ENCODE measurements at places on chromosomes 3 and 15. TPM values are rescaled to one million over a fixed set of nuclear protein-coding genes. Genes with fewer than 3 reads are reported as not detected.

DNA sequence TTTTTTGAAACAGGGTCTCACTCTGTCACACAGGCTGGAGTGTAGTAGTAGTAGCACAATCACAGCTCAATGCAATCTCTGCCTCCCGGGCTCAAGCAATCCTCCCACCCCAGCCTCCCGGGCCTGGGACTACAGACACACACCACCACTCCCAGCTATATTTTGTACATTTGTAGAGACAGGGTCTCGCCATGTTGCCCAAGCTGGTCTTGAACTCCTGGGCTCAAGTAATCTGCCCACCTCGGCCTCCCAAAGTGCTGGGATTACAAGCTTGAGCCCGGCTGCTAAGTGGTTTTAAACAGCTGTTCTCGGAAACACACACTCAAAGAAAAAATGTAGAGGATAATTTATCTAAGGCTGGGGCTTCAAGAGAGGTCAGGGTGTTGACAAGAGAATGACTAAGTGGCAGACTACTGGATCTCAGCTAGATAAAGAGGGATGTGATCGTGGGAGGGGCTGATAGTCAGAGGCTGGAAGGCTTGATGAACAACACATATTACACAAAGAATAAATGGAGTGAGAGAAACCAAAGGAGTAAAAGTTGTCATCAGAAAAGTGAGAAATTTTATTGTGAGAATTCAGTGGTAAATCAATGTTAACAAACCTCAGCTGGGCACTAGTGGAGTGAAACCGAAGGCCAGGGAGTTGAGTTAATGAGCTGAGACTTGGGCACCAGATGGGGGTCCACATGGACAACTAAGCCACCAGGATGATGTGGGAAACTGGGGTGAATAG is 6.7 kb downstream of the CCR5AS start:
- no peaks in the 10 kb centered on the region for H3K4me1 ChIP-seq
- H3K27me3 ChIP-seq, result no peaks in the 10 kb centered on the region
- DNase-seq, result no peak
- H3K27ac ChIP-seq, result no peak overlapping the region

PIAS1 gene
- 26.7 TPM for total RNA-seq

OXNAD1 gene
- 27.7 TPM for total RNA-seq

RARRES1 gene
- not detected for total RNA-seq

DNA sequence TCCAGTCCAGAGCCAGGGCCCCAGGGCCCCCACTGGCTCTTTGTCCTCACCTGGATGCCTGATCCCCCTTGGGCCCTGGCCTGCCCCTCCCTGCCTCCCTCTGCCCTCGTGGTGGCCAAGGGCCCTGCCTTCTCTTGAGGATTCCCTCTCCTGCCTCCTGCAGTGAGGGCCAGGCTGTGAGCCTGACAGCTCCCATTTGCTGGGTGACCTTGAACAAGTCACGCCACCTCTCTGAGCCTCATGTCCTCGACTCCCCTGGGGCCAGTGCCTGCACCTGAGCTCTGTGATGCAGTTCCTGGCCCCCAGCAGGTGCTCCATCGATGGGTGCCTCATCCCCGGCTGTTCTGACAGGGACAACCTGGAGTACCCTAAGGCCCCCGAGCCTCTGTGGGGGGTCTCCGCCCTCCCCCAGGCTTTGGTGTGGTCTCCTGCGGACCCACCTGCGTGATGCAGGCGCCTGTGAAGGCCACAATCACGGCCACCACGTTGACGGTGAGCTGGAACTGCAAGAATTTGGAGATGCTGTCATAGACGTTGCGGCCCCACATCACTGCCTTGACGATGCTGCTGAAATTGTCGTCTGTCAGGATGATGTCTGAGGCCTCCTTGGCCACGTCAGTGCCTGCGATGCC is 24.1 kb upstream of the SEC13 start:
- no peak overlapping the region for H3K4me3 ChIP-seq
- no peak for DNase-seq
- H3K4me1 ChIP-seq, result no peaks in the 10 kb centered on the region
- H3K27me3 ChIP-seq, result peaks cover 2% of the 10 kb centered on the region

DNA sequence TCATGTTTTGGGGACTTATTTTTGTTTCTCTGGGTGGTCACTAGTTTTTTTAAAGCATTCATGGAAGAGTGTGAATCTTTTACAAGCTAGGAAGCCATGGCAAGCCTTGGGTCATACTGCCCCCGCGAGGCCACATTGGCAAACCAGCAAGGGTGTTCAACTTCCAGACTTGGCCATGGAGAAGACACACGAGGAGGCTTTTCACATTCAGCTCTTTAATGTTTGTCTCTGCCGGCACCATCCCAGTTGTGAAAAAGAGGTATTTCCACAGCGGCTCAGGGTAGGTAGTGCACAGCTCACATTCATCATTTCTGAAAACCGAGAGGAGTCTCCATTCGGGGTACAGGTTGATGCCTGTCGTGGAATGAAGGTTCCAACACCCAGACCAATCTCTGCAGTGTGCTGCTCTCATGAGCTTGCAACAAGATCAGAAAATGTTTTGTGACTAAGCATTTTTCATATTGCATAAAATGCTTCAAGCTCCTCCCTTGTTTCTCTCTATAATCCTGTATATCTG is 7.7 kb downstream of the CCR5 start:
- no peaks in the 10 kb centered on the region for H3K36me3 ChIP-seq
- no peak overlapping the region for H3K4me3 ChIP-seq
- no peak overlapping the region for H3K27ac ChIP-seq
- DNase-seq, result peak; percentile 84
- H3K27me3 ChIP-seq, result peaks cover 22% of the 10 kb centered on the region

- peak; percentile 52 for DNase-seq
- H3K36me3 ChIP-seq, result peaks cover 2% of the 10 kb centered on the region
- peaks cover 19% of the 10 kb centered on the region for H3K4me1 ChIP-seq
- H3K27me3 ChIP-seq, result peaks cover 7% of the 10 kb centered on the region
- H3K4me3 ChIP-seq, result peak overlapping the region; percentile 75
- peak overlapping the region; percentile 72 for H3K27ac ChIP-seq
Observed at GRCh38 chr3:53162672-53163443, 1.8 kb downstream of the PRKCD start.

DNA sequence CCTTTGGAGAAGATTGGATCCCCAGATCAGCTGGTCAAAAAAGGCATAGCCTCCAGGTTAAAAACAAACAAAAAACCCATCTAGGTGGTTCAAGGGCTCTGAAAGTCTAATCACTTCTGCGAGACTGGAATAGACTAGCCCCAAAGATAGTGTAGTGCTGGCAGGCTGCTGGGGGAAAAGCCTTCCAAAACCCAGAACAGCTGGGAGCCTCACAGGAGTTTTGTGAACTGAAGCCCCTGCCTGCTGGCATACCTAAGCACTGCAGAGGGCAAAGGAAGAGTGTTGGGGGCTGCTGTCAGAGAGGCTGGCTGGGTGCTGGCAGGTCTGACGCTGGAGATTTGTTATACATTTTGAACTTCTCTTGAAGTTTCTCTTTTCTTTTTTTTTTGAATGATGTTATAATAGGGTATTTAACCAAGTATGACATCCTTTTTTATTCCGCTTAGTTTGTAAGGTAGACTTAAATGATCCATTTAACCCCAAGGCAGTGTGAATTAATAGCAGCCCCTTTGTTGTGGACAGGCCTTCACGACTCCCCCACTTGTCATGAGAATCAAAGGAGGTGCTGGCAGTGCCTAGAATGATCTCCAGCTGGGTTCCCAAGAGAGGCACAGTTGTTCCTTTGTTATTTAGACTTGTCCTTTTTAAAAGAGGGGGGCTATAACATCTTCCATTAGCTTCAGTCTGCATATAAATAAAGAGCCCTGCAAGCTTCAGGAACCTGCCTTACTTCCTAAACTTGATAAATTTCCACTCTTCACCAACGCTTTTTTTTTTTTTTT is 53.9 kb downstream of the CRTC3 start:
- no peak for DNase-seq
- H3K4me3 ChIP-seq, result no peak overlapping the region
- peak overlapping the region; percentile 61 for H3K27ac ChIP-seq
- peaks cover 26% of the 10 kb centered on the region for H3K36me3 ChIP-seq
- H3K27me3 ChIP-seq, result no peaks in the 10 kb centered on the region

DNA sequence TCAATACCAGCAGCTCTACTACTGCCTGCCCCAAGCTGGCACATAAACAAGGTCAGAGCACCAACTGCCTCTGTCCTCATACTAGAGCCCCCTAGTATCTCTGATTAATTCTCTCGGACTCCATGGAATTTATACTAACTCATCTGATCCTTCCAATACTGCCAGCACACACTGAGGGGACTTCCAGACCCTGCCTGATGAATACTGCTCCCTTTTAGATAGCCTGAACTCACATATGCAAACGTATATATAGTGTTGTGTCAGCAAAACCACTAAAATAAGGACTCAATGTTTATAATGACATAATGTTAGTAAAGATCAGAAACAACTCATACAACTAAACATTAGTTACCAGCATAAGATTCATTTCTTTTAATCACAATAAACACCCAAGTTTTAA is 25.0 kb downstream of the CEP70 start:
- peaks cover 32% of the 10 kb centered on the region for H3K36me3 ChIP-seq
- no peak for DNase-seq
- no peak overlapping the region for H3K27ac ChIP-seq
- no peak overlapping the region for H3K4me3 ChIP-seq
- H3K4me1 ChIP-seq, result peaks cover 9% of the 10 kb centered on the region
- H3K27me3 ChIP-seq, result no peaks in the 10 kb centered on the region

DHFR2 gene
- total RNA-seq, result 7.4 TPM

DNA sequence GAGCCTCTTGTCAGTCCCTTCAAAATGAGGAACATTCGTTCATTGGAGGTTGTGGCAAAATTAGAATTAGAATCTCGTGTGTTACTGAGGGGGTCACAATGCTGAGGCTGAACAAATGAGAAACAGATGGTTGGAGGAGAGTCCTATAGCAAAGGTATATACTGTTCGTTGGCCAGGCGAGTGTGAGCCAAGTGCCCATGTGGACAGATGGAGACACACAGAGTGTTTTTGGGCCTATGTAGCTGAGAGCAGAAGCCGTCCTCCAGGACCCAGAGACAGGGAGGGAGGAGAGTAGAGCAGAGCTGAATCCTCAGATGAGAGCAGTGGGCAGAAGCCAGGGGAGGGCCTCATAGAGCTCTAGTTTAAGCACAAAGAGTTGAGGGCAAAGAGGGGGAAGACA is 98.9 kb downstream of the NR1D2 start:
- peaks cover 7% of the 10 kb centered on the region for H3K4me1 ChIP-seq
- H3K27me3 ChIP-seq, result peaks cover 2% of the 10 kb centered on the region

- DNase-seq, result no peak
- H3K4me3 ChIP-seq, result no peak overlapping the region
- peaks cover 6% of the 10 kb centered on the region for H3K27me3 ChIP-seq
- H3K27ac ChIP-seq, result no peak overlapping the region
- no peaks in the 10 kb centered on the region for H3K4me1 ChIP-seq
Observed at GRCh38 chr15:33587773-33588172, 277.0 kb downstream of the RYR3 start.

CCK gene
- not detected for total RNA-seq

DNA sequence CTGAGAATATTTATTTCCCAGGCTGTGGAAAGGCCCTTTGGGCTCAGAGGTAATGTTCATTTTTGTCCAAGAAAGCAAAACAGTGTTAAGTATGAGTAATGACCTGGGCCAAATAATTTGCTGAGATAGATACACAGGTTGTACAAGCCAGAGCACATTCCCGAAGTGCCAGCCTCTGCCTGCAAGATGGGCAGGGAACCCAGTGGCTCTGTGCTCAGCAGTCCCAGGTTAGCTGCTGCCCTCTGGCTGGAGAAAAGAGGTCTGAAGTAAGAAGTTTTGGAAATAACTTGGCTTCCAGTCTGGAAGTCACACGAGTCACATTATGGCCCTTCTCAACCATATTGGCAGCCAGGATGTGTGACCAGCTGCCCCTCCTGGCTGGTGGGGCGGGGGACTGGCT is 20.2 kb downstream of the MYZAP start:
- H3K4me1 ChIP-seq, result no peaks in the 10 kb centered on the region
- H3K36me3 ChIP-seq, result no peaks in the 10 kb centered on the region
- no peak for DNase-seq

- no peaks in the 10 kb centered on the region for H3K27me3 ChIP-seq
- no peak overlapping the region for H3K4me3 ChIP-seq
- peaks cover 51% of the 10 kb centered on the region for H3K36me3 ChIP-seq
Observed at GRCh38 chr15:89116404-89116803, 28.1 kb downstream of the ABHD2 start.

GRCh38 chr3:45227071-45227820 is 1.2 kb upstream of the TMEM158 start:
- peaks cover 13% of the 10 kb centered on the region for H3K4me1 ChIP-seq
- H3K4me3 ChIP-seq, result peak overlapping the region; percentile 39
- peaks cover 61% of the 10 kb centered on the region for H3K27me3 ChIP-seq
- no peak overlapping the region for H3K27ac ChIP-seq
- no peak for DNase-seq
- H3K36me3 ChIP-seq, result no peaks in the 10 kb centered on the region

ZKSCAN7 gene
- total RNA-seq, result 2.0 TPM

EXD1 gene
- total RNA-seq, result not detected

NGLY1 gene
- 135 TPM for total RNA-seq

DNA sequence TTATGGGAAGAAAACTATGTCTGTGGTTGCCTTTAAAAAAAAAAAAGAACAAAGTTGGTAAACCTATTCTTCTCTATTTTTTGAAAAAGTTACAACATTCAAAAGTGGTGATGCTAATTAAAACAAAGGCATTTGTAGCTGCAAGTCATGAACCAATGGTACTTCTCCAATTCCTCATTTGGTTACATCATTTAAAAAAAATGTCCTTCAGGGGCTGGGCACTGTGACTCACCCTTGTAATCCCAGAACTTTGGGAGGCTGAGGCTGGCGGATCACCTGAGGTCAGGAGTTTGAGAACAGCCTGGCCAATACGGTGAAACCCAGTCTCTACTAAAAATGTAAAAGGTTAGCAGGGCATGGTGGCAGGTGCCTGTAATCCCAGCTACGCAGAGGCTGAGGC is 574.6 kb downstream of the VGLL3 start:
- no peaks in the 10 kb centered on the region for H3K4me1 ChIP-seq
- no peak overlapping the region for H3K27ac ChIP-seq
- H3K36me3 ChIP-seq, result no peaks in the 10 kb centered on the region
- DNase-seq, result no peak
- no peak overlapping the region for H3K4me3 ChIP-seq

DNA sequence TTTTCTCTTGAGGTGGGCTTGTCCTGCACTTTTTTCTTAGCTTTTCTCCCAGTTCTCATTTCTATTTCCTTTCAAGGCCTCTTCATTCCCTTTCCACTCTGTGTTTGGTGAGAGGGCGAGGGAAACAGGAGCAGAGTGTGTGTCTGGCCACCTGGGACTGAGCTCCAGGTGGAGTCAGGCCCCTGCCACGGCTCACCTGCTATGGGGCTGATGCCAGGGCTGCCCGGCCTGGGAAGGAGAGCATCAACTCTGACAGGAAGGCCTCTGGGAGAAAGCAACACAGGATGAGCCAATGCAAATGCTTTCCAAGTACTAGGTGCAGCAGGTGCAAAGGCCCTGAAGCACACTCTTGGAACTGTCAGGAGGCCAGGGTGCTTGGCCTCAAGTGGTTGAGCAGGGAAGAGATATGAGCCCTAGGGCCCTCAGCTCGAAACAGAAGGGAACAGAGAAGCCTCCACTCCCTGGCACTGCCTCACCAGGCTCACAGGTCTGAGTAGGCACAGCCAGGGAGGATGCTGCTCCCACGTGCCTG is 27.3 kb upstream of the DUSP7 start:
- no peaks in the 10 kb centered on the region for H3K27me3 ChIP-seq
- no peak for DNase-seq
- H3K36me3 ChIP-seq, result no peaks in the 10 kb centered on the region
- H3K4me1 ChIP-seq, result peaks cover 19% of the 10 kb centered on the region
- H3K4me3 ChIP-seq, result no peak overlapping the region
- no peak overlapping the region for H3K27ac ChIP-seq

All from activated CD4-positive, alpha-beta T cell treated with anti-CD3 and anti-CD28 coated beads for 36 hours (primary cell).